Fibroblast of the aortic adventitia (primary cell): ENCODE measurements at places on chromosomes 4 and X. TPM values are rescaled to one million over a fixed set of nuclear protein-coding genes. Genes with fewer than 3 reads are reported as not detected.

The CCKAR gene
- total RNA-seq: 3.1 TPM in 1 of 2 replicates, not detected in the other

The ZRSR2 gene
- 3.4 and 6.0 TPM in 2 replicates for total RNA-seq

The MND1 gene
- total RNA-seq: 2.4 and 15.5 TPM in 2 replicates

The PRPS2 gene
- 7.9 and 37.7 TPM in 2 replicates for total RNA-seq

The DMP1 gene
- not detected in 2 replicates for total RNA-seq

The PDZD11 gene
- 27.0 and 68.0 TPM in 2 replicates for total RNA-seq

The ARR3 gene
- total RNA-seq: not detected in 2 replicates

The SERPINA7 gene
- total RNA-seq: not detected in 2 replicates
